ENCODE measurements at places on chromosomes 1 and 21. TPM values are rescaled to one million over a fixed set of nuclear protein-coding genes. Genes with fewer than 3 reads are reported as not detected.

GRCh38 chr21:14318578-14318977 is 64.4 kb downstream of the HSPA13 start:
- H3K27me3 ChIP-seq: no peaks in the 10 kb centered on the region
- H3K36me3 ChIP-seq: no peaks in the 10 kb centered on the region
- H3K27ac ChIP-seq: no peak overlapping the region
- no peak overlapping the region for H3K4me3 ChIP-seq
- no peak for DNase-seq

RER1 gene
- 42.5 TPM for total RNA-seq

DNA sequence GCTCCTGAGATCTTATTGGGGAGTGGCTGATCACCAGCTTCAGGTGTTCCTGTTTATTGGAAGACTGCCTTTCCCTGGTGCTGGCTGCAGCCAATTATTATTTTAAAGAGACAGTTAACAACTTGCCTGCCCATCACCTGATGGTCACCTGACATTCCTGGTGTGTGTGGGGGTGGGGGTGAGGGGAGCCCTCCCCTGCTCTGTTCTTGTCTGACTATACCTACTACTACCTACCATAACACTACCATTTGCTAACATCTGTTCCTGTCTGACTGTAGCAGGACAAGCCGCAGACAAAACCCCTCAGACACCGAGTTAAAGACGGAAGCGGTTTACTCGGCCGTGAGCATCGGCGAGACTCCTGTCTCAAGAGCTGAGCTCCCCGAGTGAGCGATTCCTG is 54.9 kb upstream of the NBPF3 start:
- H3K4me3 ChIP-seq: no peak overlapping the region
- no peaks in the 10 kb centered on the region for H3K27me3 ChIP-seq
- H3K36me3 ChIP-seq: no peaks in the 10 kb centered on the region
- no peak overlapping the region for H3K27ac ChIP-seq

FAM72B gene
- 48.4 TPM for total RNA-seq

DNA sequence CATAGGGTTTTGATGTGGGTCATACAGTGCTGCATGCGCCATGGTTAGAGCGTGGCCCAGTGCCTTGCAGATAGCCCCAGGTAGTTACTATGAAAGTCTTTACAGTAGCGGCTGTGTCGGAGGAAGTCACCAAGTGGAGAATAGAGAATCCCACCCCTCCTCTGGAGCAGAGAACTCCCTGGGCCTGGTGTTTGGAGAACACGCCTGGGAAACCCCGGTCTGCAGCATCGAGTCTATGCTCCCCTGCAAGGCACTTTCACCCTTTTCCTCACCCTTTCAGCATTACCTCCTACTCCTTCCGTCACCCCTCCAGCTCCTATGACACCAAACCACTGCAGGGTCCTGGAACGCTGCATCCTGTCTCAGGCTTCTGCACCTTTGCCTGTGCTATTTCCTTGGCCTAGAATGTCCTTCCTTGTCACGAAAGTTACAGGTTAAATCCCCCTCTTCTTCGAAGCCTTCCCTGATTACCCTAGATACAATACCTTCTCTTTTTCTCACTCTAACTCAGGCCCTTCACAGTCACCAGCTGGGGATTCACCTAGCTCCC is 2.7 kb upstream of the SLC1A7 start:
- H3K36me3 ChIP-seq: no peaks in the 10 kb centered on the region
- no peak overlapping the region for H3K27ac ChIP-seq
- no peaks in the 10 kb centered on the region for H3K27me3 ChIP-seq
- H3K4me1 ChIP-seq: peaks cover 10% of the 10 kb centered on the region
- H3K4me3 ChIP-seq: no peak overlapping the region

DNA sequence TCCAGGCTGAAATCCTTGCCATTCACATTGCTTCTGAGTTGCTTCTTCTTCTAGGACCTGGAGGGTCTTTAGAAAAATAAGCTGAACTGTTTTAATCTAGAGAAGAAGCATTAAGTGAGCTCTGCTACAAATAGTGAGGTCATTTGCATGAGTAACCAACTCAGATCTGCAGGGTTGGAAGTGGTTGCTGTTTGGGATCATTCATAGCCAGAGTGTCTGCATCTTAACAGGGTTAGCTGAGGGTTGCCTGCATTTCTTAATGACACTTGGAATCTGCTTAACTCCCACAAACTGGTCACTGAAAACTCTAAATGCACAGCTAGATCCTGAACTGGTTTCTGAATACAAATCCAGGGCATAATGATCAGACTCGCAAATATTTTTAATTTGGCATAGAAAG is 9.9 kb downstream of the CNIH3 start:
- no peak overlapping the region for H3K4me3 ChIP-seq
- DNase-seq: no peak
- H3K27me3 ChIP-seq: peaks cover 8% of the 10 kb centered on the region
- no peak overlapping the region for H3K27ac ChIP-seq
- no peaks in the 10 kb centered on the region for H3K4me1 ChIP-seq

DNA sequence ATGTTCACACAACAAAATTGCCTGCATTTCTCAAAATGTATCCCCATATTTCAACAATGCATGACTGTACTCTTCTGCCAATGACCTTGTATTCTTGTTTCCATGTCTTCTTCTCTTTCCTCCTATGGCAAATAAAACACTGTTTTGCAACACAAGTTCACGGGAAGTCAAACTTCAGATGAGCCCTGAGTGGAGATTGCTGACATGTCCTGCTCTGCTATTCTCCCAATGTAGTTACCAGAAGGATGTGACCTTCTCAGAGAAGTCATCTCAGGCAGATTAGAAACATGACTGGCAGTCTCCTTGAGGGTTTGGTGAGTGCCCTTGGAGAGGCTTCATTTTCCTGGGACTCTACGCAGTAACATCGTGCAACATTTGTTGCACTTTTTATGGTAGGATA is 15.6 kb downstream of the FCGR2B start:
- H3K36me3 ChIP-seq: no peaks in the 10 kb centered on the region
- DNase-seq: no peak
- no peak overlapping the region for H3K27ac ChIP-seq
- no peak overlapping the region for H3K4me3 ChIP-seq

- H3K27me3 ChIP-seq: no peaks in the 10 kb centered on the region
- H3K36me3 ChIP-seq: no peaks in the 10 kb centered on the region
- H3K27ac ChIP-seq: no peak overlapping the region
- H3K4me3 ChIP-seq: no peak overlapping the region
- no peak for DNase-seq
Observed at GRCh38 chr1:65434760-65435159, 14.3 kb downstream of the LEPR start.

GRCh38 chr1:211353562-211354212 is 27.1 kb downstream of the TRAF5 start:
- no peak for DNase-seq
- H3K27ac ChIP-seq: no peak overlapping the region
- no peaks in the 10 kb centered on the region for H3K27me3 ChIP-seq
- H3K36me3 ChIP-seq: no peaks in the 10 kb centered on the region
- no peak overlapping the region for H3K4me3 ChIP-seq

SLAMF7 gene
- not detected for total RNA-seq

B3GALT2 gene
- total RNA-seq: not detected

DNA sequence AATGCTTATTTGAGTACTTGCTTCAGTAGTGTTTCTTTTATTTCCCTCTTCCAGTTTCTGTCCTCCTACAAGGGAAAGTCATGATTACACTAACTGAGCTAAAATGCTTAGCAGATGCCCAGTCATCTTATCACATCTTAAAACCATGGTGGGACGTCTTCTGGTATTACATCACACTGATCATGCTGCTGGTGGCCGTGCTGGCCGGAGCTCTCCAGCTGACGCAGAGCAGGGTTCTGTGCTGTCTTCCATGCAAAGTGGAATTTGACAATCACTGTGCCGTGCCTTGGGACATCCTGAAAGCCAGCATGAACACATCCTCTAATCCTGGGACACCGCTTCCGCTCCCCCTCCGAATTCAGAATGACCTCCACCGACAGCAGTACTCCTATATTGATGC is 50.3 kb upstream of the LRRC8C start:
- no peak for DNase-seq
- peaks cover 18% of the 10 kb centered on the region for H3K36me3 ChIP-seq
- peaks cover 20% of the 10 kb centered on the region for H3K4me1 ChIP-seq
- H3K4me3 ChIP-seq: no peak overlapping the region
- H3K27ac ChIP-seq: no peak overlapping the region

DCST1 gene
- not detected for total RNA-seq

GRCh38 chr1:96360036-96360795 is 361.4 kb upstream of the PTBP2 start:
- H3K27me3 ChIP-seq: no peaks in the 10 kb centered on the region
- no peak overlapping the region for H3K27ac ChIP-seq
- H3K36me3 ChIP-seq: no peaks in the 10 kb centered on the region
- no peak for DNase-seq
- no peaks in the 10 kb centered on the region for H3K4me1 ChIP-seq

MIXL1 gene
- 0.31 TPM for total RNA-seq

DNA sequence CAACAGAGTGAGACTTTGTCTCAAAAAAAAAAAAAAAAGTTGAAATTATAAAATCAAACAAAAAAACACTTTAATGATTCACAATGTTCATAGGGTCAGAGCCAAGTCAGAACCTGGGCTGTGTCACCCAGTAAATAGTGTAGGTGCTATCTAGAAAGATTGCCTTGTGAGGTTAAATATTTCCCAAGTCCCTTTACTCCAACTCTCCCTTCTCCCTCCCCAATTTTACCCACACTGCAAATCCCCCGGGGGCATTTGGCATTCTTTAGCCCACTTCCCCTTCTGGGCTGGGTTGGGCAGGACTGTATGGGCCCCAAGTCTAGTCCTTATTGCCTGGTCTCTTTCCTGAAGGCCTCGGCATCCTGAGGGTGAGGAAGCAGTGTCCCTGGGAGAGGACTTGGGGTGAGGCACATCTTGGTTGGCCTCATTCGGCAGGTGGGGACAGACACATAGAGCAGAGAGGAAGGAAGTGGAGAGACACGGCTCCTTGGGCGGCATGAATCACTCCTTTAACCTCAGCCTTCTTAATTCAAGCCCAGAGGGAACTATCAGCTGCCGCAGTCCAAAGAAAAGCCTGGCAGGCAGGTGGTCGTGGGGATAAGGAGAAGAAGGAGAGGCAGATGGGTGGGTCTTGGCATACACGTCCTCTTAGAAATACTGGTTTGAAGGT is 8.2 kb downstream of the ADORA1 start:
- H3K4me1 ChIP-seq: peaks cover 15% of the 10 kb centered on the region
- H3K27me3 ChIP-seq: no peaks in the 10 kb centered on the region
- H3K27ac ChIP-seq: no peak overlapping the region
- no peaks in the 10 kb centered on the region for H3K36me3 ChIP-seq
- DNase-seq: no peak

- H3K27ac ChIP-seq: no peak overlapping the region
- DNase-seq: no peak
- no peaks in the 10 kb centered on the region for H3K27me3 ChIP-seq
- no peak overlapping the region for H3K4me3 ChIP-seq
Observed at GRCh38 chr1:151581921-151582320, 29.9 kb upstream of the SNX27 start.

DISP1 gene
- total RNA-seq: 9.2 TPM

CFAP74 gene
- not detected for total RNA-seq

- H3K27me3 ChIP-seq: no peaks in the 10 kb centered on the region
- no peak overlapping the region for H3K27ac ChIP-seq
- no peak for DNase-seq
- no peaks in the 10 kb centered on the region for H3K36me3 ChIP-seq
Observed at GRCh38 chr1:167263819-167264464, 43.3 kb downstream of the POU2F1 start.

DNA sequence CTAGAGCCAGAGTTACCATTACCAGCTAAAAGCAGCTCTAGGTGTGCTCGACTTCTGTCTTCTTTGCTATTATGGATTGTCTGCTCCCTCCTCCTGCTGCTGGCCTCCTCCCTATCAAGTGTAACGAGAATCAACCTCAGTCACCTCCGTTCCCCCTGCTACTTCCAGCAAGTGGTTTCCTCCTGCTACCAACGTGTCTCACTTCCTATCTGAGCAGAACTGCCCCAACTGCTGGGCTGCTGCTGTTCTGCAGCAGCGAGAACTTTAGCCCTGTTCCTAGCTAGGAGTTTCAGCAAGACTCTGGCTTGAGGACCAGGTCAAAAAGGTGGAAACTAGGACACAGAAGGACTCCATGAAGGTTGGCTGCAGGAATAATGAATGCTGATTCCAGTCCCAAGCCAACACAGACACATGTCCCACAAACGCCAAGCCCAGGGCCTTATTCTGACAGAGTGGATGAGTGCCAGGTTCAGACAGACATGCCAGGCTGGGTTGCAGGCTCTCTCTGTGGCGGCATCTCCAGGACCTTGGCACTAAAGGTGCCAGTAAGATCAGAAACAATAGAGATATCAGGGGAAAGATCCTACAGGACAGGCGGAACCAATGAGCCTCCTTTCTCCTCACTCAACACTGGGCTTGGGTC is 46.9 kb downstream of the CD34 start:
- no peaks in the 10 kb centered on the region for H3K36me3 ChIP-seq
- H3K27me3 ChIP-seq: peaks cover 15% of the 10 kb centered on the region
- H3K4me1 ChIP-seq: no peaks in the 10 kb centered on the region
- no peak overlapping the region for H3K4me3 ChIP-seq

DNA sequence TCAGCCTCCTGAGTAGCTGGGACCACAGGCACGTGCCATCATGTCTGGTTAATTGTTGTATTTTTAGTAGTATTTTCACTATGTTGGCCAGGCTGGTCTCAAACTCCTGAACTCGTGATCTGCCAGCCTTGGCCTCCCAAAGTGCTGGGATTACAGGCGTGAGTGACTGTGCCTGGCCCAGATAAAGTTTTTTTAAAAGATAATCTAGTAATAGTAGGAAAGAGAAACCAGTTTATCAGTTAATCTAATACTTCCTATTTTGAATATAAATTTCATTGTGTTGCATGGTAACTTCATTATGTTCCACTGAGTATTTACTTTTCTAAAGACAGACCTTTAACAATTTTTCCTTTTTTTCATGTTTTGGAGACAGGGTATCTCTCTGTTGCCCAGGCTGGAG is 10.0 kb downstream of the RABGAP1L start:
- no peaks in the 10 kb centered on the region for H3K4me1 ChIP-seq
- H3K36me3 ChIP-seq: no peaks in the 10 kb centered on the region
- no peak overlapping the region for H3K27ac ChIP-seq
- H3K27me3 ChIP-seq: no peaks in the 10 kb centered on the region
- H3K4me3 ChIP-seq: no peak overlapping the region
- DNase-seq: no peak

DNA sequence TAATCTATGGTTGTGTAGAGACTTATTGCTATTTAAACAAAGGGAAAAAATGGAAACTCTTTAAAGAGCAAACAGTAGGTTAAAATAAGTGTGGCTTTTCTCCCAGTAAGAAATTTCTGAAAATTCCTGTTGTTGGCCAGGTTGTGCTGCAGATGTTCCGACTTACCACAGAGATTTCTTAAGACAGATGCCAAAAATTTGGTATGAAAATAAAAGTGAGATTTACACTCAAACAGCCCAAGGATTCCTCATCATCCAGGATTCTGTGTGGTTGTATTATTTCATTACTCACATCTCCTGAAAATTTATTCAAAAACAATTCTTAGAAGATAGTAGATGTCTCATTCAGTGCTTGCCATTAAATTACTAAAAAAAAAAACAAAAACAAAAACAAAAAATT is 296.7 kb upstream of the PTBP2 start:
- DNase-seq: no peak
- no peak overlapping the region for H3K4me3 ChIP-seq
- no peaks in the 10 kb centered on the region for H3K36me3 ChIP-seq
- H3K27ac ChIP-seq: no peak overlapping the region
- H3K27me3 ChIP-seq: no peaks in the 10 kb centered on the region

FAM131C gene
- total RNA-seq: 2.6 TPM

SYNJ1 gene
- 4.1 TPM for total RNA-seq

Measured in neural progenitor cell (in vitro differentiated cells).